Caco-2 (cell line): ENCODE measurements at places on chromosomes 3 and 15. TPM values are rescaled to one million over a fixed set of nuclear protein-coding genes. Genes with fewer than 3 reads are reported as not detected.
A peak's percentile ranks its signal among the peaks of the same experiment; 100 is the strongest.

GRCh38 chr3:155391104-155391503, 97.6 kb upstream of the STRIT1 start:
- no peak overlapping the region for H3K4me3 ChIP-seq
- H3K27me3 ChIP-seq: no peaks in the 10 kb centered on the region
- no peak overlapping the region for H3K27ac ChIP-seq
- no peaks in the 10 kb centered on the region for H3K36me3 ChIP-seq
- no peak for DNase-seq

GRCh38 chr3:30130391-30130790, 476.0 kb upstream of the TGFBR2 start:
- no peaks in the 10 kb centered on the region for H3K4me1 ChIP-seq
- H3K27me3 ChIP-seq: no peaks in the 10 kb centered on the region
- H3K4me3 ChIP-seq: no peak overlapping the region
- no peak for DNase-seq
- H3K36me3 ChIP-seq: no peaks in the 10 kb centered on the region
- no peak overlapping the region for H3K27ac ChIP-seq

DNA sequence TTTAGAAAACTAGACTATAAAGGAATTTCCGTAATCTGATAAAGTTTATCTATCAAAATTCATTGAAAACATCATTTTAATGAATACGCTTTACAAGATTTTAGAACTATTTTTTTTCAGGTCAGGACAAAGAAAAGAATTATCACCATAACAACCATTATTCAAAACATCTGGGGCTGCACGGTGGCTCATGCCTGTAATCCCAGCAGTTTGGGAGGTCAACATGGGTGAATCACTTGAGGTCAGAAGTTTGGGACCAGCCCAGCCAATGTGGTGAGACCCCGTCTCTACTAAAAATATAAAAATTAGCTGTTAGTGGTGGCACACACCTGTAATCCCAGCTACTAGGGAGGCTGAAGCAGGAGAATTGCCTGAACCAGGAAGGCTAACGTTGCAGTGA, 260.4 kb downstream of the WNT5A start:
- H3K4me3 ChIP-seq: no peak overlapping the region
- no peaks in the 10 kb centered on the region for H3K4me1 ChIP-seq
- H3K27me3 ChIP-seq: no peaks in the 10 kb centered on the region; the same call in 1 of the 2 replicates
- no peak for DNase-seq

DNA sequence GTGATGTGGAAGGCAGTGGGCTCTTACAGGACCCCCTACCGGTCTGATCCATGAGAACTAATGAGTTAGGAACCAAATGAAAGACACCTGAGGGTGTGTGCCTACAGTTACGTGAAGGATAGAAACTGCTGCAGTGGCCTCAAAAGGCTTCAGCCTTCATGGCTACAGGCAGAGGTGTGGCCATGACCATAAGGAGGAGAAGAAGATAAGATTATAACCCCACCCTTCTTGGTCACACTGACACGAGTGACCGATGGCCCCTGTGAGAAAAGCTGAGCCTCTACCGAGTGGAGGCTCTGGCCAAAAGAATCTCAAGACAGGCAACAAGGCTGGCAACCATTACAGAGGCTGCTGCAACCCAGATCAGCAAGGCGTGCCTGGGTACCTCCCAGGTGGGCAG, 6.3 kb downstream of the RFT1 start:
- no peak overlapping the region for H3K27ac ChIP-seq
- no peak for DNase-seq
- H3K4me3 ChIP-seq: no peak overlapping the region
- H3K4me1 ChIP-seq: no peaks in the 10 kb centered on the region
- no peaks in the 10 kb centered on the region for H3K27me3 ChIP-seq

DNA sequence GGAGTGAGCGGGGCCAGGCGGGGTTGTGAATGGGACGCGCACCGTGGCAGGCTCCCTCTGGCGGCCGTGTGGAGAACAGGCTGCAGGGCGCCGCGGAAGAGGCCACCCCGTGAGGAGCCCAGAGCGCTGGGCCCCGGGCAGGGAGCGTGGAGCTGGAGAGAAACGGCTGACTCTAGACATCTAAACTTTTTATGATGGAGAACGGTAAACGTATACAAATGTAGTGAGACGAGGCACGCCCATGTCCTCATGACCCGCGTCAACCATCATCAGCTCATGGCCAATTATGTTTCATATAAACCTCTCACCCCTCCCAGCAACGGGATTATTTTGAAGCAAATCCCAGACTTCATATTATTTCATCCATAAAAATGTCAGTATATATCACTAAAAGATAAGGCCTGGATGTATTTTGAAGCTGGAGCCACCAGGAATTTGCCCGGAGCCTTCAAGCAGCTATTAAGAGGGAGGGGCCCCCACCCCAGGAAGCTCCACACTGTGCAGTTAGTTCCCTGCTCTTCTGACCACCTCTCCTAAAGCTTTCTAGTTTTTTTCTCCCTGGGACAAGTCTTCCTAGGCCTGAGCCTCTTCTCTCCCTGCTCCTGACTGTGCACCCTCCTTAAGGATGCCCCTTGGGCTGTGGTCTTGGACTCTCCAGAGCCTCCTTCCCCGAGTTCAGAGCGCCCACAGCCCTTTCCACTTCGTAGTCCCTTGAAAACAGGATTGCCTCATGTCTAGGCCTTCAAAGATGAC, 149.5 kb downstream of the SMAD6 start:
- DNase-seq: peak; percentile 86
- H3K27ac ChIP-seq: peak overlapping the region; percentile 50
- H3K4me3 ChIP-seq: no peak overlapping the region
- H3K4me1 ChIP-seq: peaks cover 23% of the 10 kb centered on the region

GRCh38 chr15:71096676-71097075, 18.6 kb upstream of the THSD4 start:
- no peak overlapping the region for H3K4me3 ChIP-seq
- H3K27ac ChIP-seq: no peak overlapping the region
- no peaks in the 10 kb centered on the region for H3K27me3 ChIP-seq
- no peaks in the 10 kb centered on the region for H3K4me1 ChIP-seq
- H3K36me3 ChIP-seq: no peaks in the 10 kb centered on the region
- no peak for DNase-seq

DNA sequence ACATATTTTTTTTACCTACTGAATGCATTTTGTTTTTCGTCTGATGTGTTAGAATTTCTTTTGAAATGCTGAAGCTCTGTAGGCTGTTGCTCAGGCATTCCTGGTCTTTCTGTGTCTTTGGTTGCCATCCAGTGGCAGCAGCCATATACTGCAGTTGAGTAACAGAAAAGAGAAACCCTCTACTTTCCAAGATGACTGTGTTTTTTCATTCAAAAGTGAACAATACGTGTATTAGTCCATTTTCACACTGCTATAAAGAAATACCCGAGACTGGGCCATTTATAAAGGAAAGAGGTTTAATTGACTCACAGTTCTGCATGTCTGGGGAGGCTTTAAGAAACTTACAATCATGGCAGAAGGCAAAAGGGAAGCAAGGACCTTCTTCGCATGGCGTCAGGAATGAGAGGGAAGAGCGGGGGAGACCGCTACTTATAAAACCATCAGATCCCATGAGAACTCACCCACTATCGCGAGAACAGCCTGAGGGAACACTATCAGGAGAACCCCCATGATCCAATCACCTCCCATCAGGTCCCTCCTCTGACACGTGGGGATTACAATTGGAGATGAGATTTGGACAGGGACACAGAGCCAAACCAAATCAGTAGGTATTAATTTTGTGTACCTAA, 4.7 kb upstream of the GOLGA8B start:
- no peaks in the 10 kb centered on the region for H3K36me3 ChIP-seq
- H3K27me3 ChIP-seq: no peaks in the 10 kb centered on the region; the same call in 1 of the 2 replicates
- DNase-seq: peak; percentile 71
- H3K4me3 ChIP-seq: no peak overlapping the region

GRCh38 chr15:81481346-81481745, 107.3 kb upstream of the TMC3 start:
- no peaks in the 10 kb centered on the region for H3K27me3 ChIP-seq
- no peak overlapping the region for H3K4me3 ChIP-seq
- H3K27ac ChIP-seq: no peak overlapping the region
- H3K4me1 ChIP-seq: no peaks in the 10 kb centered on the region
- H3K36me3 ChIP-seq: no peaks in the 10 kb centered on the region

DNA sequence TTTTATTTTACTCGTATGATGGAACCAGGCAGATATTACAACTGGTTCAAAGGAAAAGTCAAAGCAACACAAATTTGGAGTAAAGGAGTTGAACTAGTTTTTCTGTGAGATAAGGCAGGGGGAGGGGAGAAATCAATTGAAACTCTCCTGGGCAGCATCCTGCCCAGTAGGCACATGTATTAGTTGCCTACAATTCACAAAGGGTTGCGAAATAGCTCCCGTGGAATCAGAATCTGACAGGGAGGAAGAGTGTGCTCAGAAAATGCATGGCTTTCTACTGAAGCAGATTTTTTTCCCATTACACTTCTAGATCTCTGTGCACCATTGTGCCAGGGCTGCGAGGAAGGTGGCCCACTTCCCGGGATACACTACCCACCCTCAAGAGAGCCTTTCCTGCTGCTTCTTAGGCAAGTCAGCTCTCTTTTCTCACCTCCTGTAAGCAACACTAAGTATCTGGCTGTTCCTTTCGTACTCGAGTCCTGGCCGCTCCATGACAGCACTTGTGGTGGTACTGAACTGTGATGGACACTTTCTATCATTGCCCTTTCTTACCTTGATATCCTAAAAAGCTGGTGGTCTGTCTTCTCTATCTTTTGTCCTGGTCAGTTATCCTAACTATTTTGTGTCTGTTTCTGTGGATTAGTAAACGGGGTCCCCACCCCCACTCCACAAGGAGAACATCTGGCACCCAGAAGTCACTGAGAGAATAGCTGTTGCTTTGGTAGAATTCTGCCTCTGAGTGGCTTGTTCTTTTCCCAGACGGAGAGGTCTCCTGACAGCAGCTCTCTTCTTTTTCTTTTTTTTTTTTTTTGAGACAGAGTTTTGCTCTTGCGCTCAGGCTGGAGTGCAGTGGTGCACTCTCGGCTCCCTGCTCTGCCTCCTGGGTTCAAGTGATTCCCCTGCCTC, 74.8 kb downstream of the RPL39L start:
- no peaks in the 10 kb centered on the region for H3K36me3 ChIP-seq
- peaks cover 27% of the 10 kb centered on the region for H3K4me1 ChIP-seq
- H3K27me3 ChIP-seq: no peaks in the 10 kb centered on the region
- peak; percentile 13 for DNase-seq
- H3K27ac ChIP-seq: peak overlapping the region; percentile 97

- no peaks in the 10 kb centered on the region for H3K4me1 ChIP-seq
- H3K27me3 ChIP-seq: no peaks in the 10 kb centered on the region
- H3K27ac ChIP-seq: no peak overlapping the region
Measured at GRCh38 chr3:143526011-143526545, 322.2 kb downstream of the SLC9A9 start.

GRCh38 chr15:23687143-23687470, at the start of gene NDN:
Gene NDN (minus strand): TSS chr15:23687305. CDS start chr15:23687217, 88 bp downstream.
- H3K4me3 ChIP-seq: no peak within 1 kb of the TSS
- peaks cover 12% of the 10 kb centered on the region; the same call in 1 of the 2 replicates for H3K4me1 ChIP-seq
- H3K36me3 ChIP-seq: no peaks in the 10 kb centered on the region
- DNase-seq: no peak

DNA sequence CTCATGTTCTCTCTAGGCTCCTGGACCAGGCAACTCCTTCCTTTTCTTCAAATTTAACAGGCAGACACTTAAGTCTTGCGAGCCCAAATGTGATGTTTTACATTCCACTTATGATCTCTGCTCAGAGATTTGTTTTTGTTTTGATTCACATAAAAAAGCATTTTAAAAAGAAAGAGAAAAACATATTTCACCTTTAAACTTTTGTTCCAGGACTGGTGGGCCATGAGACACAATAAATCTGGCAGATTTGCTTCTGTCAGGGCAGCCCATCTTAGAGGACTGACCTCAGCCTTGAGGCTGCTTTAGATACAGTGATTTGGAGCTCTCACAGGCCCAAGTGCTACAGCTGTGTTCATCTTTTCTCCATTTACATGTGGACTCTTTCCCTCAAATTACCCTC, 52.0 kb downstream of the CMSS1 start:
- no peak overlapping the region for H3K4me3 ChIP-seq
- H3K27ac ChIP-seq: no peak overlapping the region
- peaks cover 38% of the 10 kb centered on the region for H3K4me1 ChIP-seq
- DNase-seq: no peak
- peaks cover 1% of the 10 kb centered on the region for H3K36me3 ChIP-seq

GRCh38 chr15:40290918-40291574, 8.2 kb upstream of the ANKRD63 start:
- H3K36me3 ChIP-seq: no peaks in the 10 kb centered on the region
- H3K4me3 ChIP-seq: peak overlapping the region; percentile 54
- peak; percentile 74 for DNase-seq
- H3K27ac ChIP-seq: no peak overlapping the region
- H3K27me3 ChIP-seq: no peaks in the 10 kb centered on the region

- H3K27me3 ChIP-seq: no peaks in the 10 kb centered on the region
- H3K36me3 ChIP-seq: no peaks in the 10 kb centered on the region
- no peak for DNase-seq
- H3K4me3 ChIP-seq: no peak overlapping the region
- no peak overlapping the region for H3K27ac ChIP-seq
Measured at GRCh38 chr3:54476891-54477290, 354.5 kb downstream of the CACNA2D3 start.

DNA sequence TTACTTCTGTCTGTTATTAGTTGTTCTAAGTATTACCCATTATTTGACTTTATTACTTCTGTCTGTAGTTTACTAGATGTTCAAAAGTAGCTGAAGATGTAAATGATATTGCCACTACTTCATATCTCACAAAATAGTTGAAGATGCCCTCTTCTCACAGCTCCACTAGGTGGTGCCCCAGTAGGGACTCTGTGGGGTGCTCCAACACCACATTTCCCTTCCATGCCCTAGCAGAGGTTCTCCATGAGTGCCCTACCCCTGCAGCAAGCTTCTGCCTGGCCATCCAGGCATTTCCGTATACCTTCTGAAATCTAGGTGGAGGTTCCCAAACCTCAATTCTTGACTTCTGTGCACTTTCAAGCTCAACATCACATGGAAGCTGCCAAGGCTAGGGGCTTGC, 80.8 kb downstream of the KCNH8 start:
- no peaks in the 10 kb centered on the region for H3K27me3 ChIP-seq
- H3K27ac ChIP-seq: no peak overlapping the region
- no peak for DNase-seq
- H3K4me1 ChIP-seq: no peaks in the 10 kb centered on the region
- H3K36me3 ChIP-seq: no peaks in the 10 kb centered on the region
- no peak overlapping the region for H3K4me3 ChIP-seq

DNA sequence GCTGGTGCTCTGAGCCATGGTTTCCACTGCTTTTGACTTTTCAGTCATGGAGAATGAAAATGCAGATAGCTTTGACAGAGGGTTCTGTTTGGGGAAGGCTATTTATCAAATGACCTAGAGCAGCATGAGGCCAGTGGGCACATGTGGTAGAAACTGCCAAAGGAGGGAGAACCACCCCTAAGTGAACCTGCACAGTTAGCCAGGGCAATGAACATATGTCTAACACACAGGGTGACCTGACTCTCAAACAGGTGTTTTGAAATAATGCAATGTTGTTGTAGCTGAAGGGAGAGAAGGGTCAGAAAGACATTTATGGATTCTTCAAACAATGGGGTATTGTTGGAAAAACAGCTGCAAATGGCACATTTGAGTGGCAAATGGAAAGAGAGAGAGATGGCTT, 174.4 kb upstream of the FAM3D start:
- no peaks in the 10 kb centered on the region for H3K4me1 ChIP-seq
- no peaks in the 10 kb centered on the region for H3K27me3 ChIP-seq
- no peak overlapping the region for H3K4me3 ChIP-seq
- H3K27ac ChIP-seq: no peak overlapping the region

Gene NFKBIZ
- total RNA-seq: 20.2 and 24.5 TPM in 2 replicates

Gene KLHDC8B
- 7.4 and 8.8 TPM in 2 replicates for total RNA-seq

Gene TTC14
- 30.6 and 39.7 TPM in 2 replicates for total RNA-seq
